ENCODE measurements at places on chromosomes 5 and 9.

- no peaks in the 10 kb centered on the region for H3K4me1 ChIP-seq
- H3K4me3 ChIP-seq, result no peak overlapping the region
- H3K36me3 ChIP-seq, result peaks cover 7% of the 10 kb centered on the region
- H3K27me3 ChIP-seq, result no peaks in the 10 kb centered on the region
- H3K27ac ChIP-seq, result no peak overlapping the region
These were observed 96.5 kb downstream of the PPARGC1B start for GRCh38 chr5:149826574-149826973.

GRCh38 chr5:103243665-103244064, 14.9 kb upstream of the MACIR start:
- no peak overlapping the region for H3K27ac ChIP-seq
- H3K36me3 ChIP-seq, result no peaks in the 10 kb centered on the region
- peaks cover 8% of the 10 kb centered on the region for H3K4me1 ChIP-seq
- no peak overlapping the region for H3K4me3 ChIP-seq
- no peak for DNase-seq

DNA sequence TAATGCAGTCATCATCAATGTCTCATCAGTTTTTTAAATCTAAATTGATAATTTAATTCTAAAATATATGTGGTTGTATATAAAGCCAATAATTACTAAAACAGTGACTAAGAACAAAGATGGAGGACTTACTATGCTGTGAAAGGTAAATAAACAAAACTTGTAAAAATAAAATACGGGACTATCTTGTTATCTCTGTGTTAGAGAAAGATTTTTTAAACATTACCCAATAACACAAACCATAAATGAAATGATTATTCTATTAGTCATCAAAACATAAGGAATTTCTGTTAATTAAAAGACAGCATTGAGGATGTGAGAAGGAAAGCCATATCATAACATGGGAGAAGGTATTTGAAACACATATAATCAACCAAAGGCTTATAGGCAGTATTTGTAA, 226.2 kb upstream of the SMC2 start:
- H3K27ac ChIP-seq, result no peak overlapping the region
- H3K36me3 ChIP-seq, result no peaks in the 10 kb centered on the region
- no peaks in the 10 kb centered on the region for H3K27me3 ChIP-seq

GRCh38 chr5:170746961-170747340, 36.6 kb upstream of the GABRP start:
- H3K4me3 ChIP-seq, result no peak overlapping the region
- H3K27ac ChIP-seq, result no peak overlapping the region
- no peaks in the 10 kb centered on the region for H3K27me3 ChIP-seq
- H3K4me1 ChIP-seq, result no peaks in the 10 kb centered on the region
- no peaks in the 10 kb centered on the region for H3K36me3 ChIP-seq
- no peak for DNase-seq

DNA sequence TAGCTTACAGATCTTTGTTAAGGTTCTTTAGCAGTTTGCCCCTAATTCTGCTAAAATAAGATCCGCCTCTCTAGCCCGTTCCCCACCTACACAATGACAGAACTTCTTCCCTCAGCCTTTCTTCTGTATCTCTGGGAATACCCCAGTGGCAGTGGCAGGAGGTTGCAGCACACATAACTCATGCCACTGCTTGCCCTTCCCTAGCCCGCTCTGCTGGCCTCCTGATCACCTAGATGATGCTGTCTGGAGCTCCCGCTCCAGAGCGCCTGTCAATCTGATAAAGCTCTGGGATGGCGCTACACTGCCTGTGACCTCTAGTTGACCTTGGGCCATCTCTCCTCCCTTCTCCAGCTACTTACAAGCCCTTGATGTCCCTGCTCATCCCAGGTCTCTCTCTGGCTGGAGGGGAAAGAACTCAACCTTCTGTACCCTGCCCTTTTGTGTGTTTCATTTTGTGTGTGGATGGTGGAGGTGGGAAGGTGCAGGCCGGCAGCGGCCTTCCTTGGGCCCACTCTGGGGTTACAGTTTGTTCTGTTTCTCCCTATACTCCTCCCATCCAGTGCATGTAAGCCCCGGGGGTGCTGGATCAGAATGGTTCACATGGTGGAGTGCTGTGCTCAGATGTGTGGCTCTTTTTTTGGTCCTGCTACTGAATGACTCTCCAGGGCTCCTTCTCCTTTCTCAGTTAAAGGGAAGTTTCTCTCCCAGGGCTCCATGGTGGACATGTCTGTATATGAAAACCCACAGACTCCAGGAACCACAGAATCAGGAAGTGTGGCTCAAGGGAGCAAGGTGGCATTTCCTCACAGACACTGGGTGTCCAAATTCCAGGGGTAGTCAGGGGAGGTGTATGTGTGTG, 29.1 kb downstream of the MTX3 start:
- no peak overlapping the region for H3K4me3 ChIP-seq
- no peaks in the 10 kb centered on the region for H3K4me1 ChIP-seq
- DNase-seq, result no peak
- H3K36me3 ChIP-seq, result no peaks in the 10 kb centered on the region
- no peaks in the 10 kb centered on the region for H3K27me3 ChIP-seq

Data from naive thymus-derived CD4-positive, alpha-beta T cell (primary cell).